ENCODE measurements at places on chromosomes 3 and 15. TPM values are rescaled to one million over a fixed set of nuclear protein-coding genes. Genes with fewer than 3 reads are reported as not detected.

GRCh38 chr3:164194842-164195241 is 883.5 kb downstream of the SI start:
- no peak for DNase-seq

- DNase-seq: no peak
These were observed 477.7 kb upstream of the ZNF385D start for GRCh38 chr3:22228705-22229104.

The TUSC7 gene
- polyA plus RNA-seq: not detected

The PIGB gene
- 40.2 TPM for polyA plus RNA-seq

DNA sequence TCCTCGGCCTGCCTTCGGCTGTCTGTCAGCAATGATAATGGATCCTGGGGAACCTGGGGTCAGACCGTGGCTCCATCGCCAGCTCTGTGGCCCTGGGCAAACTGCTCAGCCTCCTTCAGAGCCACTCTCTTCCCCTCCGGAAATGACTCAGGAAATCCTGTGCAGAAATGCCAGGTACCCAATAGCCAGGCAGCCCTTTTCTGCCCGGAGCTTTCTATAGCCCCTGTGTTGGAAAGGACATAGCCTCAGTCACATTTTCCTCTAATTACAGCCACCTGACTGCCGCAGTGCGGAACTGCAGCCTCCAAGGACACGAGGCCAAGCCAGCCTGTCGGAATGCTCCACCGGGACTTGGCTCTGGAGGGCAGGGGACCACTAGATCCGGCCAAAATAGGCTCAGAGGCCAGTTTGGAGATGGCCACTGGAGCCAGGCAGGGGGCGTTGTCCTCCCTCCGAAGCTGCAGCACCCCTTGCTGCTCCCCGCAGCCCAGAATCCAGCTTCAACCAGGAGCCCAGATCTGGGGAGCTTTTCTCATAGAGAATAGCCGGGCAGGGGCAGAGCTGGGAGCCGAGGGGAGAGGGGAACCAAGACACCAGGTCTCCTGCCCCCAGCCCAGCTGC is 11.6 kb upstream of the ZXDC start:
- DNase-seq: peak; percentile 58

DNA sequence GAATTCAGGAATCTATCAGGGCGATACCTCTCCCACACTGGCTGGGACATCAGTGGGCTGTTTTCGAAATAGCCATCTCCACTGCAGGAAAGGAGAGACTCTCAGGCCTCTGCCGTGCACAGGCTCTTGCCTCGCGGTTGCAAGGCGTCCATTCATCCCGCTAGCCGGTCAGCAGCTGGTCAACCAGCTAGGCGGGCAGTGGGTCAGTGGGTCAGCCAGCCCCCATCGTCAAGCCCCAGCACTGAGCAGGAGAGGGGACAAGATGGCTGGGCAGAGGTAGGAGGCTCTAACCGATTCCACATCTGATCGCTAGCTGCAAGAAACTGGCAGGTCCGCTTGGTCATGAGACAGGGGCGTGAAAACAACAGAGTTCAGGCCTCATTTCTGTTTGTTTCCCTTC is 45.1 kb downstream of the MUC4 start:
- no peak for DNase-seq

The CLSTN2 gene
- polyA plus RNA-seq: 0.25 TPM

The FAM43A gene
- polyA plus RNA-seq: 6.2 TPM

DNA sequence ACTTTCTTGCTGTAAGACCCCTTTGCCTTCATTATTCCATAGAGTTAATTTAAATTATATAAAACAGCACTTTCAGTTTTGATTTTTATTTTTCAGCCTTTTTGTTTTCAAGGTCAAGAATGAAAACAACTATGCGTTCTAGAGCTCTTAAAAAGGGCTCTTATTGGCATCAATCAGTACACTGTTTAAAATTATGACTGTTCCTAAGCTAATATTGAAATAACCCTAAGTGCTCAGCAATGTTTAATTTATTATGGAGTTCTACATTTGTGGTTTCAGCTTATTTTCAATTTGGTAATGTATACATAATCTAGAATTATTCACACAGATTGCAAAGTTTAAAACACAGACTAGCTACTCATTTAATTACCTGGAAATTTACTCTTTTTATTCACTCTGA is 179.4 kb downstream of the MBNL1 start:
- no peak for DNase-seq

GRCh38 chr3:192010490-192010889 is 549.5 kb downstream of the PYDC2 start:
- no peak for DNase-seq

The AMIGO3 gene
- polyA plus RNA-seq: 2.0 TPM

DNA sequence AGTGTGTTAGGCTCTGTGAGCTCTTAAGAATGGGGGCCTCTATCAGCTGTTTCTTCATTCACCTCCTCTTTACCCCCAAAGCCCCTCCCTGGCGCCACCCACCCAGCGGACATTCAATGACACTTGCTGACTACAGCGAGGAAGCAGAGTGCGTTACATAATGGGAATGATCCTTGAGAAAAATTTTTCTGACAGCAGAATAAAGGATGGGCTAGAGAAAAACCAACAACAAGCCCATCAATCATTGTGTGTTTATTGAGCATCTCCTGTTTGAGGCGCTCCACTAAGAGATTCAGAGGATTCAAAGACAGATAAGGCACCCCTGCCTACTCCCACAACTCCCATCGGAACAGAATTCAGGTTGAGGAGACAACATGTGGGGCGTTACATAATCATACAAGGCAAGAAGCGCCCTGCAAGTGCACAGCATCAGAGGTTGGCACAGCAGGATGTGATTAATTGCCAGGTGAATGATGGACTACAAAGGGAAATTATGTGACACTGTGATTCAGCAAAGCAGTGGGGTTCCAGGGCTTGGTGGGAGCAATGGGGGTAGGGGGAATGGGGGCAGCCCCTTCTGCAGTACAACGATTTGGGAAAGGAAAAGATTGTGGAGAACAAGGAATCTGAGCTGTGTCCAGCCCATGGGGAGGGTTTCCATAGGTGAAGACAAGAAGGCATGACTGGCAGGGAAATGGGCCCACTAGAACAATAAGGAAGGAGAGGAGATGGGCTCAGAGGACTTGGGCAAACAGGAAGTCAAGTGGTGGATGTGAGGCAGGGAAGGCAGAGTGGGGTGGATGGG is 141.3 kb upstream of the ATP2B2 start:
- DNase-seq: no peak

DNA sequence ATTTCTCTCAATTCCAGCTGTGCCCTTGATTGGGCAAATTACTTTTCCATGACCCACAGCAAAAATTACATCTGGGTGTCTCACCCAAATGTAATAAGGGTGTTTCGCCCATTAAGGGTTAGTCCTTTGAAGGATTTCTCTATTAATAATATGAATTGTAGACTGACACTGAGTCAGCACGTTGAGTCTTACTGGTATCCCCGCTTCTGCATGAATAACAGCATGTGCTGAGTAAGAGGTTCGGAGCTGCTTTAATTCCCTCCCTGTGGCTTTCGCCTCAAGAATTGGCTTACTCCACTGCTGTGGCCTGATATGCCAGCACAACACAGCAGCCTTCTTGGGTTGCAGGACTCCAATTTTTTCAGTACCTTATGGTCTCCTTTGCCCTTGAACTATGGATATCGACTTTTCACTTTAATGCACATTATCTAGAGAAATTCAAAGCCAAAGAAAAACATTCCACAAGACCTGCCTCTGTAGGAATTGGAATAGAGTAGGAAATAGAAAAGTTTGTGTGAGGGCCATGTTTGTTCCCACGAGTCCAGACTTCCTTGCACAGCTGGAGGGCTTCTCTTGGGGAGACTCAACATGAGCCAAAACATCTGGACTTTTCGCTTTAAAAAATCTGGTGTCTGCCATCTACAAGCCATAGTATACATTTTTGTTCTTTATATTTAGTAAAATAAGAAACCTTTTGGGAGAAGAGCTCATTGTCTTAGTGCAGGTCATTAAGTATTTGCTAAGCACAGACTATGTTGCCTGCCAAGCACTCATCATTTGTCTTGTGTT is 20.7 kb upstream of the ERC2 start:
- DNase-seq: no peak

DNA sequence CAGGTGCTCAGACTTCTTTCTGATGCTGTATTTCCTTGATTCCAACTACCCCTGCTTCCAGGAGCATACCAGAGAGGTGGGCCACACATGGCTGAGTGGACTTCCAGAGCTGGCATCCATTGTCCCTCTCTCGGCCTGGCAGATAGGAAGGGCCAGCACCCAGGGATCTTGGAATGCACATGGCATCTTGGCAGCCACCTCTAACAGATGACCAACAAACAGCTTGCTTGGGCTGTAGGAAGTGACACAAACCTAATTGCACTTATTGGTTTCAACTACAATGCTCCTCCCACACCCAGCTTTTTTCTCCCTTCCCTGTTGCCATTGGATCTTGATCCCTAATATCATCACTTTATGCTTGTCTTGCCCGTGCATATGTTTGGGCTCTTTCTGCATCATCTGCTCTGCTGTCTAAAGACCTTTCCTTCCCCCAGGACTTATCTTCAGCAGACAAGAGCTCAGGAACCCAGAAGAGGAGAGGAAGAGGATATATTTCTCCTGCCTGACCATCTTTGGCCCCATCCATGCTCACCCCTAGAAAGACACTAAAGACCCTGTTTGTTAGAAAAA is 294.6 kb downstream of the NTRK3 start:
- no peak for DNase-seq

DNA sequence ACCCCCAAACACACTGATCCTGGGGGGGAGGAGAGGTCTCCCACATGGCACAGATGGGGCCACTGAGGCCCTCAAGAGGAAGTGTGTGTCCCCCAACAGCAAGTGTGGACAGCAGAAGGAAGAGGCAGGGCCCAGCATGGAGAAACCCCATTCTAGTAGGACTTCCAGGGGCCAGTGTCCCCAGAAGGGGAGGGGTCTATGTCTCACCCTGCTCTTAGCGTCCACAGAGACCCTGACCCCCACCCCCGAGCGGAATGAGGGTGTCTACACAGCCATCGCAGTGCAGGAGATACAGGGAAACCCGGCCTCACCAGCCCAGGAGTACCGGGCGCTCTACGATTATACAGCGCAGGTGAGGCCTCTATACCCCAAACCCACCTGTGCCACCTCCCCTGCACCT is 35.3 kb downstream of the TSPAN3 start:
- DNase-seq: no peak

DNA sequence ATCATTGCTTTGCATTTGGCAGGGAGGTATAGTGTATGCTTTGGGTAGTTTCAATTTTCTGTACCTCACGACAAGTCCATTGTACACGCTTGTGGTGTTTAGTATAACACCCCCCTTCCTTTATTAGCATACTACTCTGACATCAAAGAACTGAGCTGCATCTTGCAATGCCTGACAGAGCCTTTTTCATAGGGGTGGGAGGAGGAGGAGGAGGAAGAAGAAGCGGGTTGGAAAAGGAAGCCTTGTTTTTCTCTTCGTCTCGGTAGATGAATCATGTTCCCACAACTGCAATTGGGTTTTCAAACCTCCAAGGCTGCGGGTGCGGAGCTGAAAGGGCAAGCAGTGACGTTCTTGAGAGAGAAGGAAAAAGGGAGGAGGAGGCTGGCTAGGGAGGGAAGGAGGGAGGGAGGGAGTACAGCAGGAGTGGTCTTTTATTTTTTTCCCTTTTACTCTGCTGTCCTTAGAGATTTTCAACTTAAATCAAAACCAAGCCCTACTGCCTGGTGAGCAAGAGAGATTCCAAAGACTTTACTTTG is 175.7 kb downstream of the KLHL25 start:
- DNase-seq: no peak

- no peak for DNase-seq
These were observed 473.6 kb downstream of the MCTP2 start for GRCh38 chr15:94704946-94705345.
